ENCODE measurements at places on chromosomes 12 and 14.
A peak's percentile ranks its signal among the peaks of the same experiment; 100 is the strongest.

- DNase-seq, result no peak
These were observed 14.7 kb downstream of the PTPRO start for GRCh38 chr12:15336768-15337553.

- DNase-seq, result no peak
These were observed 512 bp downstream of the PDE1B start for GRCh38 chr12:54549774-54550451.

- no peak for DNase-seq
These were observed 4.6 kb upstream of the CACNB3 start for GRCh38 chr12:48813465-48814261.

GRCh38 chr12:118734266-118734665 lies 247.1 kb upstream of the SRRM4 start:
- DNase-seq, result no peak

DNA sequence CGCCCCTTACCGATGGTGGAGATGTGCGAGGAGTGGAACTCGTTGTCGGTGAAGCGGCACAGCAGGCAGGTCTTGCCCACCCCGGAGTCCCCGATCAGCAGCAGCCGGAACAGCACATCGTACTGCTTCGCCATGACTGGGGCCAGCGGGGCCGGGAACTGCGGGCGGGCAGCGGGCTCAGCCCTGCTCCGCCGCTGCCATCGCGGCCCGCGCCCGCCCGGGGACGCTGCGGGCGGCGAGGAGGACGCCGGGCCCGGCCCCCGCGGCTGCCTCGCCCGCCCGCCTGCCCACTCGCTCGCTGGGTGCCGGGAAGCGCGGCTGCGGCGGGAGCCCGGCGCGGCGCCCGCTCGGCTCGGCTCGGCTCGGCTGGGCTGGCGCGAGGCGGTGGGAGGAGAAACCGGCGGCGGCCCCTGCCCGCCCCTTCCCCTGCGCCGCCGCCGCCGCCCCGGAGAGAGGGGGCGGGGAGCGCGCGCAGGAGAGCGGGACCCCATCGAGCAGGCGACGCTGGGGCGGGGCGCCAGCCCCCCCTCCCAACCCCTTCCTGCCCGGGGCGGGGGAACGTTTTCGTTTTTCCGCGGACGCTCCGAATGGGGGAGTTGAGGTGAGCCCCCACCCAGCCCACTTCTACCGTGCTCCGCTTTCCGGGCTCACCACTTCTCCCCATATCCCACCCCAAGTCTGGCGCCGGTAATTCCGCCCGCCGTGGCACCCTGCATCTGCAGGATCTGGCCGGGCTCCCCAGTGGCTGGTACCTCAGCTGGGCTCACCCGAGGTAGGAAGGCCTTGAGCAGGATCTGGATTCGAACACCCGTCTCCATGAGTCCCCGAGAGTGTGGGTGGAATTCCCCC lies at the start of gene RAB15:
RAB15 (minus strand) TSS at position 394 of the 849 bp plus-strand sequence; CDS start at position 134, 260 bp downstream.
- DNase-seq, result peak; percentile 26

DNA sequence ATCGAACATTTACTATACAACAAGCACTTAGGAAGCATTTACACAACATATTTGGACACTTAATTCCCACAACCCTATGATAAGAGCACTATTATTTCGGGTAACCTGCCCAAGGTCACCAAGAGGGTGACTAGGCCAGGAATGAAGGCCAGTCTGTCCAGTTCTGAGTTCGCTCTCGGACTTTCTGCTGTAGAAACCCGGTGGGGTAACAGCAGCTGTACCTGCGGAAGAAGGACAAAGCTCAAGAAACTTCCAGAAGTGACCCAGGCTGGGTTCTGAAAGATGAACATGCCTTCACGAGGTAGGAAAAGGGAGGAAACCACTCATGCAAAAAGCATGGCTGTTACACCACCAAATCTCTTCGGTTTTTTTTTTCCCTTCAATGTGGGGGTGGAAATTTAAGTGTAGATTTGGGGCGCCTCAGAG lies 10.8 kb downstream of the PLA2G1B start:
- no peak for DNase-seq

- no peak for DNase-seq
These were observed 26.7 kb upstream of the BLTP3B start for GRCh38 chr12:100169345-100169744.

DNA sequence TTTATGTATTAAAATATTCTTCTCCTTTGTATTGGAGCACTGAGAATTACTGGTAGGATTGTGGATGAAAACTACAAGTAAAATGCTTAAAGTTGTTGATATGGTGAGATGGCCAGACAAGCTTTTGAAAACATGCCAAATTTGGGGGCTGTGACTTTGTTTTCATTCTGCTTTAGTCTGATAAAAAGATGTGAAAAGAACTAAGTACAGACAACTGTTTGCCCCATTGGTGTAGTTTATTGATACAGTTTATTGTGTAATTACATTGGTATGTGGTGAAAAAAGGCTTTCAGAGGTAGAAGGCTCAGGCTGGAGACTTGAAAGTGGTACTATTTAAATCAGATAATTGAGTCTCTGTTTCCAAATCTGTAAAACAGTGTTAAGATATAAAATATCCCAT lies 746.8 kb downstream of the DIO2 start:
- no peak for DNase-seq

DNA sequence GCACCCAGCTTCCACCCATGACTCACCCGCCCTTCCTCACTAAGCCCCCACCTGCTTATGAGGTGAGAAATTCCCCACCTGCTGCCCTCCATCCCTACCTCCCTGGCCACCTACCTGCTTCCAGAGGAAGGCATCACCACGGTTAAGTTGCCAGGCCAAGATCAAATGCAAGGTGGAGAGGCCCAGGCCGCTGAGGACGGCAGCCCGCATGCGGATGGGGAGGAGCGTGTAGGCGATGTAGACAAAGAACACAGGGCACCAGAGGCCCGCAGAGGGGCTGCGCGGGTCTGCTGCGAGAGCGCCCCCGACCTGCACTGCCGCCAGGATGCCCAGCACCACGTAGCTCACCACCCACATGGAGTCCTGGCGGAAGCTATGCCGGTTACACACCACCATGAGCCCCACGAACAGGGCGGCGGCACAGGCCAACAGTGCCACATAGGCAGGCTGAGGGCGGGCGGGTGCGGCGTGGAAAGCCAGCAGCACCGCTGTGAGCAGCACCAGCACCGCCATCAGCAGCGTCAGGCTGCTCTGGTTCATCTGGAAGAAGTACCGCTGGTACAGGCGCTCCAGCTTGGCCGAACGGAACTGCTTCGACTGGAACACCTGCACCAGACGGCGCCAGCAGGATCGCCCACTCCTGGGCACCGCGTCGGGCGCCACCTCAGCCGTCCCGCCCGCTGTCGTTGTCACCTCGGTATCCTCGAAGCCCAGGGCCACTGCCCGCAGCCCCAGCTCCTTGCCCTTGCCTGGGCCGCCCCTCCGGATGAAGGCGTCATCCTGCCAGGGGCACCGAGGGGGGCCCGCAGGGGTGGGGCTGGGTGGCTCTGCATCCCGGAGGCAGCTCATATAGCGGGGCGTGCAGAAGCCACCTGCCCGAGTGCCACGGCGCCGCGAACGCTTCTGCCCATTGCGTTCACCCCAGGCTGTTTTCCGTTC lies 6.2 kb downstream of the ADCY6 start:
- no peak for DNase-seq

GRCh38 chr12:102824218-102824835 lies 92.7 kb downstream of the PAH start:
- DNase-seq, result no peak

DNA sequence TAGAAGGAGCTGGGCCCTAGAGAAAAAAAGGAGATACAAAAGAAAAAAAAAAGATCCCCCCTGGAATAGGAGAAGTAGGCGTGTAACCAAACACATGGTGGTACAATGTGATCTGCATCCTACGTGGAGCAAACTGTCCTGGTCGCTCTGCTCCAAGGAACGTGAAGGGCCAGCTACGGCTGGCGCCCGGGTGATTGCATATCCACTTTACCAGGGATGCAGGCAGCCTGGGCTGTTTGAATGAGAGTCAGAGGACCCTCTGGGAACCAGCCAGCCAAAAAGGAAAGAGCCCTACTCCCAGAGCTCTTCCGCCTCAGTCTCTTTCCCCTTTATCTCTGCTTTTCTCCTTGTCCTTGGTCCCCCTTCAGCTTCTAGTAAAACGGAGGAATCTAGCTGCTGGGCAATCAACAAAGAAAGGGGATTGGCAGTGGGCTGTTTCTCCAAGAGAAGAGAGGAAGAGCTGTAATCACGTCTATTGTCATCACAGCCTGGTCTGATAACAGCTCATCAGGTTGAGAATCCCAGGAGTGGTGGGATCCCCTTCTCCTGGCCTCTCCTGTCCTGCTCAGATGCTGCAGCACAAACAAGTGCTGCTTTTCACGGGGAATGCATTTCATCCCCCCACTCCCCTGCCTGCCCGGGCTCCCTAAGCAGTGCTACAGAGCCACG lies 156.0 kb downstream of the ADCK1 start:
- no peak for DNase-seq

DNA sequence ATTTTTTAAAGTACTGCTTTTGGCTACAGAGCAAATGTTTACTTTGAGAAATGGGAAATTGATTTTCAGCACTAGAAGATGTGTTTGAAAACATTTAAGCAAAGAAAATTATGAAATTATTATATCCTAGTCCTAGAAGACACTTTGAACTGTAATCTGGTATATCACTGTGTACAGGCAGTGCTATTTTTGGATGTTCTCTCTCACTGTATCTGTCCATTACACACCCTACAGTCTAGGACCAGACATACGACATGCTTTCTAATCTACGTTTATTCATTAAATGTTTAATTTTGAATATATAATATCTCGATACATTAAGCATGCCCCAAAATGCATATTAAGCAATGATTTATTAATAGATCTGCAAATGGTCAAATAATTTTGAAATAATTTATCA lies 82.5 kb downstream of the ST8SIA1 start:
- DNase-seq, result no peak

GRCh38 chr14:73789989-73790581 lies 61.5 kb upstream of the PTGR2 start:
- DNase-seq, result no peak

GRCh38 chr14:104143521-104144452 lies 5.4 kb downstream of the KIF26A start:
- DNase-seq, result no peak

- DNase-seq, result no peak
These were observed 839 bp downstream of the IFT43 start for GRCh38 chr14:75986439-75986765.

GRCh38 chr14:73235531-73236155 lies 1.7 kb upstream of the PAPLN start:
- no peak for DNase-seq

DNA sequence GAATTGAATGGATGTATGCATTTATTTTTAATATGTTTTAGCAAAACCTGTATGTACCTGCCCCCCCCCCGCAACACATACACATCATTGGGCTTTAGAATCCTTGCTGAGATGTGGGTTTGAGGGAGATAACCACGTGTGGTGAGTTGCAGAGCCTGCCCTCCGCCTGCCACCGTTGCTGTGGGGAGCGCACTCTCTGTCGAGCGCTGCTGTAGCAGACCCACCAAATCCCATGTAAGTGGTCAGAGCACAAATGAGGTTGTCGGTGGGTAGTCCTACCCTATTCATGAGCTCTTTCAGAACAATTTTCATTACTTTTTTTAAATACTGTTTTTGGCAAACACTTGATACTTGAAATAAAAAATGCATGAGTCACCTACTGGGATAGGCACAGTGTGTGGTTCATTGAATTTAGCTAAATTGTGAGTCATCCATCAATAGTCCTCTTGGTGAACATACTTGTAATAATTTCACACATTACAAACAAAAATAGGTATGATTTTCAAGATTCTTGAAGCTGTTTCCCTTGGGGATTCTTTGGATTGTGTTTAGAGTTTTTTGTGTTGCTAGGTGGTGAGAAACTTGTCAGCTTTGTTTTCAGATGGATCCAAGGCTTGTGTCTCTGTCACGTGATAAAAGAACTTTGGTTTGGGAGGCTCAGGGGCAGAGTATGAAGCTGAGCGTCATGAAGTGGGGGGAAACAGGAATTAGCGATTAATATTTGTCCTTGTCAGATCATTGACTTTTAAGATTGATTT lies 107.6 kb downstream of the PTCSC3 start:
- DNase-seq, result no peak
